GM06990 (cell line): ENCODE measurements at places on chromosomes 12 and 14.

DNA sequence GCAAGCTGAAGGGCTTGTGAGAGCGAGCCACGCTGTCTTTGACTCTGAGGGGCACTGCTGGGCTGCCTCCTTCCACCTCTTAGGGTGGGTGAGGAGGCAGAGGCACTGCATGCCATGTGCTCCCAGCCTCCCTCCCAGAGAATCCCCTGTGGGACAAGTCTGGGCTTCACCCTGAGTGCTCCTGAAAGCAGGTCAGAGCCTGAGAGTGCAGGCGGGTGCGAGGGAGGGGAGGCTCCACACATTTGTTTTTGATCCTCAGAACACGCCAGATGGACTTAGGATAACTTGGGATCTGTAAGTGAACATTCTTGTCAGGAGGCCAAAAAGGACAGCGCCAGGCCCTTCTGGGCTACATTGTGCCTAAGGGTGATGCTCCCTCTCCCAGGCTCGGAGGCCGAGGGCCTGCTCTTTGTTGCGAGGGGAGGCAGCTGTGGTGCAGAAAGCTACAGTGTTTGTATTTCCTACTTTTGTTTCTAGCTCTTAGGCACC, 155.4 kb downstream of the TMX1 start:
- DNase-seq, result no peak

DNA sequence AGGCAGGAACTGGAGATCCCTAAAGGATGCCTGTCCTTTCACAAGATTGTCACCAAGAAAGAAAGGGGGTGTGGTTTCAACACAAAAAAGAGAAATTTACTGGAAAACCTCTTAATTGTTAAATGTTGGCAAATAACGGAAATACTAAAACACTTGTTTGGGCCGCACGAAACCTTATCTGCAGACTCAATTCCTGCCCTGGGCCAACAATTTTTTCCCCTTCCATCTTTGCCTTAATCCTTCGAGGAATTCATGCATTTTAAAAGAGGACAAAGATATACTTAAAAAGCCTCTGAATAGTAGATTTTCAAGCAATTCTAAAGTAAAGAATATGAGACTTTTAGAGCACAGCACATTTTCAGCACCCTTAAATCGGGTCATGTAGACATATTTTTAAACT, 366.2 kb downstream of the DUSP6 start:
- no peak for DNase-seq

DNA sequence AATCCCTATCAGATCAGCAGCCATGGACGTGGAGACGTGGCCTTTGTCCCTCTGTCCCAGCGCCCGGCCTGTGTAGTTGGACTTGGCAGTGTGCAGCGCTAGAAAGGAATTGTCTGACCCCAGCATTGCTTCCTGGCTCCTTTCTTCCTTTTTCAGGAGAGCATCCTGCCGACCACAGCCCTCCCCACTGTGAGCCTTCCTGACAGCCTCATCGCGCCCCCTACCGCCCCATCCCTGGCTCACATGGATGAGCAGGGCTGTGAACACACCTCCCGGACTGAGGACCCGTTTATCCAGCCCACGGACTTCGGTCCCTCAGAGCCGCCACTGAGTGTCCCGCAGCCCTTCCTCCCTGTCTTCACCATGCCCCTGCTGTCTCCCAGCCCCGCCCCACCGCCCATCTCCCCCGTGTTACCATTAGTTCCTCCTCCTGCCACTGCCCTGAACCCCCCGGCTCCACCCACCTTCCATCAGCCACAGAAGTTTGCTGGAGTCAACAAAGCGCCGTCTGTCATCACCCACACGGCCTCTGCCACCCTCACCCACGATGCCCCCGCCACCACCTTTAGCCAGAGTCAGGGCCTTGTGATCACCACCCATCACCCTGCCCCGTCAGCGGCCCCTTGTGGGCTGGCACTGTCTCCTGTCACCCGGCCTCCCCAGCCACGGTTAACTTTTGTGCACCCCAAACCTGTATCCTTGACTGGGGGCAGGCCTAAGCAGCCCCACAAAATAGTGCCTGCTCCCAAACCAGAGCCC, 40.6 kb downstream of the IL31 start:
- no peak for DNase-seq

GRCh38 chr12:101829639-101830366, 956 bp downstream of the GNPTAB start:
- no peak for DNase-seq

DNA sequence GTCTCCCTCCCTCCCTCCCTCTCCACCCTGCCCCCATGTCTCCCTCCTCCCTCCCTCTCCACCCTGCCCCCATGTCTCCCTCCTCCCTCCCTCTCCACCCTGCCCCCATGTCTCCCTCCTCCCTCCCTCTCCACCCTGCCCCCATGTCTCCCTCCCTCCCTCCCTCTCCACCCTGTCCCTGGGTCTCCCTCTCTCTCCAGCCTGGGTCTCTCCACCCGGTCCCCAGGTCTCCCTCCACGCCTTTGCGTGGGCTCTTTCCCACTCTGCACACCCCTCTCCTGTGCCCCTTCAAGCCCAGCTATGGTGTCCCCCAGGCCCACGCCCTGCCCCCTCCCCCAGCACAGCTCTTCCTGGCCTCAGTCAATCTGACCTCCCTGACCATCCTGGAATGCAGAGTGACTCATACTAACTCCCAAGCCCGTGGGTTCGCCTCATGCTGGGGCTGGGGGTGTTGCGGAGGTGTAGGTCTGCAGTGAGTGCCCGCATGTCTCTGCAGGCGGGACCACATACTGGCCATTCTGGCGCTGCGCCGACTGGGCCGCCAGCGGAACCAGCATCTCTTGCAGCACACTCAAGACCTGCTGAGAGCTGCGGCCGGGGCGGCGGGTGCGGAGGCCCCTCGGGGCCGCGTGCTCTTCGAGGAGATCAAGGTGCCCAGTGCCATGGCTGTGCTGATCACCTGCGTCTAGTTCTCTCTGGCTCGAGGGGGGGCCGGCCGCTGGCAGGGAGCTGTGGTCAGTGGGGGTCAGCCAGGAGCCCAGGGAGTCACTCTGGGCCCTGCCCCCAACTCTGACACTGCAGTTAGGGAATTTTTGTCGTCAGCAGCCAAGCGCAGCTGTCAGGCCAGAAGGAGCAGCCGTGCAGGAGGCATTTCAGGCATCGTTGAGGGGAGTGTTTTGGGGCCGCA, 13.5 kb upstream of the TNFAIP2 start:
- DNase-seq, result no peak

DNA sequence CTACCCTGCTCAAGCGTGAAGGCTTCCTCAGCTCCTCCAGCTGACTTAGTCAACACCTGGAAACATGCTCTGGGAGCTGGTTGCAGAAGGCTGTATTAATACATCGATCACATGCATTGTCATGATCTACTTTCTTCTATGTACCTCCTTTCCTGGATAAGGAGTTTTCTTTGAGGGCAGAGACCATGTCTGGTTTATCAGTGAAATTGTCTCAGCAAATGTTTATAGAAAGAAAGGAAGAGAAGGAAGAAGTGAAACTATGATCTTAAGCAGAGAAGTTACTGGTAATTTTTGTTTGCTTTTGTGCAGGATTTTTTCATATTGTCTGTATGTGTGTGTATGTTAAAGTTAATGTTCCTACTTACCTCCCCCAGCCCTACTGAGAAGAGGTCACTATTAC, 4.5 kb downstream of the DYRK4 start:
- DNase-seq, result no peak

DNA sequence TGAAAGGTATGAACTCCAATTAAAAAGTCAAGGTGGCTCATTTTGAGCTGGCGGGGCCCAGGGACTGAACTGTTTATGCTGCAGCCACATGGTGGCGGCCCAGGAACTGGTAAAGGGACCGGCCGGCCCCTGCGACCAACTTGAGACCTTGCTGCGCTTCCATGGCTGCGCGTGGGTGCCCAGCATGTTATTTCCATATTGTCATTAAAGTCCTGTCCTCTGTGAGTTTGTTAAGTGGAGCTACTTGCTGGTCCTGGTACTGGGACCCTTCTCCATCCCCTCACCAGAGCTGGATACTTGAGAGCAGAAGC, 62.3 kb downstream of the BEGAIN start:
- no peak for DNase-seq

GRCh38 chr12:13348464-13348863, 151.9 kb downstream of the EMP1 start:
- no peak for DNase-seq

- no peak for DNase-seq
These were observed 371.1 kb downstream of the FSCB start for GRCh38 chr14:44135972-44136371.

DNA sequence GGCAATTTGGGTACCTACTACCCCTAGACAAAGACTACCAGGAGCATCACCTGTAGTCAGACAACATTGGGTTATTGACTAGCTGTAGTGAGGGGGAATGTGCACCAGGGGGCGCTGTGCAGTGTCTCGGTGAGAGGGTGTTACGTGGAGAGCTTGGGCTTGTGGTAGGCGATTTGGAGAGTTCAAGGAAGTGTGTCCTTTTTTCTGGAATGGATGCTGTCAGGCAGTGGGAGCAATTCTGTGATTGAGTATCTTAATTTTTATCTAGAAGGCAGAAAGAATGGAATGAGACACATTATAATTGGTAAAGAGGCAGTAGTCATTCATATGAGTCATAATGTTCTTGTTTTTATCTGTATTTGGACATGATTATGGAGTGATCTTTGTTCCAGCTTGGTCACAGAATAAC, 187.7 kb downstream of the GALC start:
- DNase-seq, result peak; percentile 3

DNA sequence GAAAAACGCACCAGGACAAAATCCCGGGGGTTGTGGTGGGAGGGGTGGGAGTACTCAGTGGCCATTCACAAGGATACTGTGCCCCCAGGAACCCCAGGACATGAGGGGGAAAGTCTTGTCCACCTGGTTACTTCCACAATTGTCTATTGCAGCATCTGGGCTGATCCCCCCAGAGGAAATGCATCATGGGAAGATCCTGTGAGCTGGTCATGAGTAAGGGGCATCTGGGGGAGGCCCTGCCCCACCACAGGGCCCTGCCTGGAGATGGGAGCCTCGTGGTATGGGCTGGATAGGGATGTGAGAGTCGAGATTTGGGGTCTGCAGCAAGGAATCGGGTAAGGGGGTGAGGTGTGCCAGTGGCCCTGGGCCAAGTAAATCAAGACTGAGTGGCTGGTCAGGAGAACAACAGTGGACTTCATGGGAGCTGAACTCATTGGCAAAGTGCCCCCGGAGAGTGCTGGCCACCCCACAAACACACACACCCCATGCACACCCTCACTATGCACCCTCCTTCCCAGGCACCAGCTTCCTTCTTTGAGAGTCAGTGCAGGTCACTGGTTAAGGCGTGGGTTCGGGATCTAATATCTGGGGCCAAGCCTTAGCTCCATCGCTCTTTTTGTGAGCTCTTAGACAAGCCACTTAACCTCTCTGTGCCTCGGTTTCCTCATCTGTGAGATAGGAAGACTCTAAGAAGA, 3.0 kb upstream of the SERPINA1 start:
- no peak for DNase-seq

DNA sequence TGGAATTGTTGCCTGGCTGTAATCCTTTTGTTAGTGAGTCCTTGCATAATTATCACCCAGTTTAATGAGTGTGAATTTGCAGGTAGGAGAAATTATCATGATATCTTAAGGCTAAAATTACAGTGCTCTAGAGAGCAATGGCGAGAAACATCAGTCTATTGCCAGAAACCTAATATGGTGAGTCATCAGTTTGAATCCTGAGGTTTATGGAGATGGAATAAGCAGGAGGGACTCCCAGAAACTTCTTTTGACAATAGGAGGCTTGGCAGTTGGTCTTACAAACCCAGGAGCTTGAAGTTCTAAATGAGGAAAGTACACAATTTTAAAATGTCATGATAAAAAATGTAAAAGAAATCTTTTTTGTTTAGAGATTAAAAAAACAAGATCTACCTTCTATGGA, 31.5 kb upstream of the CRADD start:
- DNase-seq, result no peak

DNA sequence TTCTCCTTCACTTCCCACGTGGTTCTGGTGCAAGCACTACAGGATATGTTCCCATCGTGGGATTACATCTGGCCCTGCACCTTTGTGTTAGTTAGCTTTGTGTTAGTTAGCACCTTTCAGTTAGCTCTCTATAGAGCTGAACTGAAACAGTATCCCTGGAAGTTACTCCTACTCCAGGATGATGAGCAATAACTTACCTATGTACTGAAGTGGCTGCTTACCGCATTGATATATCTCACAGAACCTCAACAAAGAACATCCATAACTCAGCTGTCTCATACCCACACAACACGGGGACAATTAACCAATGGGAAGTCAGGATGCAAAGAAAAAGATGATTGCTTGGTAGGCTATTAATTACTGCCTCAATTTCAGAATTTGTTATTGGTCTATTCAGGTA, 146.6 kb downstream of the ASCL4 start:
- DNase-seq, result no peak

DNA sequence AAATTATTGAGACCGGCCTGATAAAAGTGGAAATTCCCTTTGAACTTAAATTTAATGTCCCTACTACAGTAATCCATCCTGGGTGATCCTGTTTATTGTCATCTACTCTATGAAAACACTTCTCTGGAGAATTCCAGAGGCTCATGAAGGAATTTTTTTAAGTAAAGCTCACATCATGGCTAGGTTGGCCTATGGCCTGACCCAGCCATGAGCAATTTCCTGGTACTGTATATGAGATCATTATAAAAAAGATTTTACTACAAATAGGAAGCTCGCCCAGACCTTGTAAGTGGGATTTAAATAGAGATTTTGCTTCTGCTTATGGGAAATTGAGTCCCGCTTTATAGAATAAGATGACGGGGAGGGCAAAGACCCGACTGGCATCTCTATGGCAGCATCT, 215.5 kb downstream of the DPF3 start:
- DNase-seq, result no peak

DNA sequence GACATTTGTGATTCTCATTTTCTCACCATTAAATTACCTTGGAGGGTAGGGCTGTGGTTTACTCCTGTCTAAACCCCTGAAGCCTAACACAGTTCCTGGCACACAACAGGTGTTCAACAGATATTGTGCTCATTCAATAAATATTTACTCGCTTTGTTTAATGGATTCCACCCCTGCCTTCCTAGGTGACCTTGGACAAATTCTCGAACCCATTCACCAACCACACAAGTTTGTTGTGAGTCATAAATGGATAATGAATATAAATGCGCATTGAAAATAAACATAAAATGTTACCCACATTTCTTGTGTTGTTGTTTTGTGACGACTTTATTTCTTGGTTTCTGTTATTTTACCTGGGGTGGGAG, 362 bp upstream of the TSFM start:
- no peak for DNase-seq

- no peak for DNase-seq
These were observed 82.1 kb downstream of the TRAFD1 start for GRCh38 chr12:112207397-112207924.

DNA sequence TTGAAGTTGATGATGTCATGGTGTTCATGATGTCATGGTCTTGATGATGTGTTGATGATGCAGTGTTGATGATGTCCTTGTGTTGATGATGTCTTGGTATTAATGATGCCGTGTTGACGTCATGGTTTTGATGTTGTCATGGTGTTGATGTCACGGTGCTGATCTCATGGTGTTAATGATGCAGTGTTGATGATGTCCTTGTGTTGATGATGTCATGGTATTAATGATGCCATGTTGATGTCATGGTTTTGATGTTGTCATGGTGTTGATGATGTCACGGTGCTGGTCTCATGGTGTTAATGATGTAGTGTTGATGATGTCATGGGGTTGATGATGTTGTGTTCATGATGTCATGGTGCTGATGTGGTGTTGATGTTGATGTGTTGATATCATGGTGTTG, 48.0 kb upstream of the RIMBP2 start:
- DNase-seq, result no peak
